Tibial nerve (tissue), 4 donors: ENCODE measurements at places on chromosomes 7 and 10. TPM values are rescaled to one million over a fixed set of nuclear protein-coding genes. Genes with fewer than 3 reads are reported as not detected.

DNA sequence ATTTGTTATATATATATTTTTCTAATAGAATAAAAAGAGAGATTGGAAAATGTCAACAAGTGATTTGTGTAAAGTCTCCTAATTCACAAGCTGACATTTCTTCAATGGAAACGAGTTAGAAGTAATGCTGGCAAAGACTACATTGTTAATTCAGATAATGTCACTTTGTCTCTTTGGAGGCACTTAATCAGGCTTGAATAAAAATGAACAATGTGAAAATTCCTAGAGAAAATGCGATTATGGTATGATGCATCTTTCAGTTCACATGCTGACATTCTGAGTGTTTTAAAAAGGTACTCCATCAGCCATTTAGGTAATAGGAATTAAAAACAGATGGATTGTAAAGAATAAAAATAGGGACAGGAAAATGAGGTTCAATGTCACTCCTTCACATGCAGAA, 100.1 kb downstream of the SLC13A1 start:
- no peak for DNase-seq

Gene GPR26
- not detected for total RNA-seq

DNA sequence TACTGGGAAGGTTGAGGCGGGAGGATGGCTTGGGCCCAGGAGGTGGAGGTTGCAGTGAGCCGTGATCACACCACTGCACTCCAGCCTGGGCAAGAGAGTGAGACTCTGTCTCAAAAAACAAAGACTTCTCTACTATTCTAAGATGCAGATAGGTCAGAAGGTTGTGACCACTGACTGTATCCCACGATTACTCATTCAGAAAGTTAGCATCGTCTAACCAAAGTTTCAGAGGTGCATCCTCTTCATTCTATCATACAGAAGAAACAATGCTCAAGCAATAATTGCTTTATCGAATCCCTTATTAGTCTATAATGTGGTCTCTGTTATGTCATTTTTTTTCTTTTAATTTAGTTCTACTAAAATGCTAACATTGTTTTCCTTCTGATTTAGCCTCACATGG, 348.7 kb upstream of the LRGUK start:
- DNase-seq, result no peak

Gene GALNT17
- total RNA-seq, result 69.5 TPM

Gene WDR86
- 139 TPM for total RNA-seq

DNA sequence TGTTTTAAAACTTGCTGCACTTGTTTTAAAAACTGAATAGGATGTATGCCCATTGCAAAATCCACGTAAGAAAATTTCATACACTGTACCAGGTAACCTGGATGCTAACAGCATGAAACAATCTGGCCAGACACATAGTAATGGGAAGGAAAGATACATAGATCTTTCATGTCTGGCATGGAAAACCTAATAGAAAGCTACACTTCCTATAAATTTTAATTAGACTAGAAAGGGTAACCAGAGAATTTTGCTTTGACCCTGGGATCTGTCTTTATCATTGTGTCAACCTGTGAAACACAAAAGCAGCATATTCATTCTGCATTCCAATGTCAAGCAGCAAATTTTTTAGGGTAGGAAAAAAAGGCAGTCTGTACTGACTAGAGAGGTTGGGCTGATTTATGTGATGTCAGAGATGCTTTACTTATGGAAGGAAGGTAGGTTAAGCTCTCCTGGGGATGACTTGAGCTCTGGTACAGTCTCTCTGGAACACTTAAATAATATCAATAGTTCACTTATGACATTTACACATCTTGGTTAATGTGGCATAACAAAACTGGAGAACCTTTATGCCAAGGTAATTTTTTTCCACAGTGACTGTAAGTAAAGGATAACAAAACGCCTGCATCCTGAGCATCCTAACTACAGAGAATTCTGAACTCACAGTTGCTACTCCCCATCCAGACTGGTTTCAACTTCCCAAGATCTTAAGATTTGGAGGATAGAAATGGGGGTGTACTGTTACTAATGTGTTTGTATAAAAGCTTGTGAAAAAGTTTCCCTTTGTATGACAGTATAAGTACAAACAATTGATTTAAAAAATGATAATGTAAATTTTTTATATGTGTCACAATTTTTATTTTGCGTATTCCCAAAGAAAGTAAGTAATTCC, 44.7 kb downstream of the DOCK4 start:
- DNase-seq, result no peak

GRCh38 chr10:11961771-11962170, 80.8 kb downstream of the UPF2 start:
- no peak for DNase-seq

Gene C7orf57
- total RNA-seq, result 0.21 TPM

GRCh38 chr10:95353123-95353522, 62.3 kb upstream of the PDLIM1 start:
- no peak for DNase-seq

GRCh38 chr7:37719077-37719476, 35.5 kb downstream of the GPR141 start:
- no peak for DNase-seq

GRCh38 chr7:112869111-112869774, 79.0 kb upstream of the TMEM168 start:
- no peak for DNase-seq

DNA sequence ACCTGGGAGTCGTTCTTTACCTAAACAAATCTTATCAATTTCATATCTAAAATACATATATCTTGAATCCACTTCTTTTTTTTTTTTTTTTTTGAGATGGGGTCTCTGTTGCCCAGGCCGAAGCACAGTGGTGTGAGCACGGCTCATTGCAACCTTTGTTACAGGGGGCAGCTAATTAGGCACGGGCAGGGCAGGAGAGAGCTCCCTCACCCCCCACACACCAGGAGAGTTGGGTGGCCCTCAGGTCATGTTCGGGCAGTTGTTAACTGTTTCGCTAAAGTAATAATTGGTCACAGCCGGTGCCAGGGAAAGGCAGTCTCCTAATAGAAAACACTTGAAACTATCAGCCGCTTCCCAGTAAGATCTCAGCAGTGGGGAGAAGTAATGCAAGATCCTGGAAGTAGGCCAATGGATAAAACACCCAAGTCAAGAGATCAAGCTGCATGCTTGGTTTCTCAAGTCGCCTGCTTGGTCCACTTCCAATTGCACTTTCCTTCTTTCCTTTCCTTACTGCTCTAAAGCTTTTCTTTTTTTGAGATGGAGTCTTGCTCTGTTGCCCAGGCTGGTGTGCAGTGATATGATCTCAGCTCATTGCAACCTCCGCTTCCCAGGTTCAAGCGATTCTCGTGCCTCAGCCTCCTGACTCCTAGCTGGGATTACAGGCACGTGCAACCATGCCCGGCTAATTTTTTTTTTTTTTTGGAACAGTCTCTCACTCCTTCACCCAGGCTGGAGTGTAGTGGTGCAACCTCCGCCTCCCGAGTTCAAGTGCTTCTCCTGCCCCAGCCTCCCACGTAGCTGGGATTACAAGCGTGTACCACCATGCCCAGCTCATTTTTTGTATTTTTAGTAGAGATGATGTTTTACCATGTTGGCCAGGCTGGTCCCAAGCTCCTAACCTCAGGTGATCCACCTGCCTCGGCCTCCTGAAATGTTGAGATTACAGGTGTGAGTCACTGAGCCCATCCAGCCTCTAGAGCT, 21.3 kb upstream of the EFCAB10 start:
- DNase-seq, result no peak

GRCh38 chr7:12519682-12520009, 50.9 kb upstream of the SCIN start:
- no peak for DNase-seq

DNA sequence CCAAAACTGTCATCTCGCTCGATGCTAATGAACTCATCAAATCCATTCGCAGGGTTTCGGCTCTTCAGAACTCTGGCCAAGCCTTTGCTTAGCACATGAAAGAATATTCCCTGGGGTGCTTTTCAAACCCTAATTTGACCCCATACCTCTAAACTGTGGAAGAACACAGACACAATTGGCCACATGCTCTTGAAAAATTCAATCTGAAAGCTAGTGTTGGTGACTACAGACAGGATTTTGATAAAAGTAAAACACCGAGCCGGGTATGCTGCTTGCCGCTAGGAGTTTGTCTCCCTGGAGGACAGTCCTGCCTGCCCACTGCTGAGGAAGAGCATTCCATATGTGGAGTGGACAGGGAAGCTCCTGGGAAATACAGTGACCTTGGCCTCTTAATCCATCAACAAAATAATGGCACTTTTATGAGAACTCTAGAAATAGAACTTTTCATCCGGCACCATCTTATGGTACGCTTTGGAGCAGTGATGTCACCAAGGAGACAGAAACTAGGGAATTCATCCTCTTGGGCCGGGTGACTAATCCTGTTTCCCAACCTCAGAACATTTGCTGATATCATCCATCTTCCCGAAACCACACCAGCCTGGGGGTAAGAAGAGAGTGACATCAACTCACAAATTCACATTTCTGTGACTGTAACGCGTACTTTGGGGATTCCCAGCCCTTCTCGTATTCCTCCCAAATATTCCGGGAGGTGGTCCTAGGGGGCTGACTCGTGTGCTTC, 34.2 kb downstream of the MTURN start:
- DNase-seq, result no peak

Gene CEP55
- not detected for total RNA-seq

GRCh38 chr10:47241256-47241655, 58.7 kb upstream of the GDF10 start:
- DNase-seq, result no peak

Gene HOXA9
- total RNA-seq, result 13.8 TPM

DNA sequence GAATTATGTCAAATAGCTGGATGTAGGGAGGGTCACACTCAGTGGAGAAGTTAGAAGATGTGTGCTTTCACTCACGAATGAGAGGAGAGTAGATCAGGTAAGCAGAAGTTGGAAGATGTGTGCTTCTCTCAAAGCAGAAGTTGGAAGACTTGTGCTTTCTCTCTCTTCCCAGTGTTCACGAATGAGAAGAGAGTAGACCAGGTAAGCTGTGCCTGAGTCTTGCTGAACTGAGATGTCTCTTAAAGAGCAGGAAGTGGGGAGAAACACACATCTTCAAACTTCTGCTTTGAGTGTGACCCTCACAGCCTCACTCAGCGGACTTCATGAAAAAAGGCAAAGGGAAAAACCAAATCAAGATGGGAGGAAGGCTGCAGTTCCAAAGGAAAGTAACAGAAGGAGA, 7.0 kb upstream of the TMEM243 start:
- no peak for DNase-seq

GRCh38 chr10:21720090-21720489, 186.1 kb downstream of the MLLT10 start:
- DNase-seq, result no peak

DNA sequence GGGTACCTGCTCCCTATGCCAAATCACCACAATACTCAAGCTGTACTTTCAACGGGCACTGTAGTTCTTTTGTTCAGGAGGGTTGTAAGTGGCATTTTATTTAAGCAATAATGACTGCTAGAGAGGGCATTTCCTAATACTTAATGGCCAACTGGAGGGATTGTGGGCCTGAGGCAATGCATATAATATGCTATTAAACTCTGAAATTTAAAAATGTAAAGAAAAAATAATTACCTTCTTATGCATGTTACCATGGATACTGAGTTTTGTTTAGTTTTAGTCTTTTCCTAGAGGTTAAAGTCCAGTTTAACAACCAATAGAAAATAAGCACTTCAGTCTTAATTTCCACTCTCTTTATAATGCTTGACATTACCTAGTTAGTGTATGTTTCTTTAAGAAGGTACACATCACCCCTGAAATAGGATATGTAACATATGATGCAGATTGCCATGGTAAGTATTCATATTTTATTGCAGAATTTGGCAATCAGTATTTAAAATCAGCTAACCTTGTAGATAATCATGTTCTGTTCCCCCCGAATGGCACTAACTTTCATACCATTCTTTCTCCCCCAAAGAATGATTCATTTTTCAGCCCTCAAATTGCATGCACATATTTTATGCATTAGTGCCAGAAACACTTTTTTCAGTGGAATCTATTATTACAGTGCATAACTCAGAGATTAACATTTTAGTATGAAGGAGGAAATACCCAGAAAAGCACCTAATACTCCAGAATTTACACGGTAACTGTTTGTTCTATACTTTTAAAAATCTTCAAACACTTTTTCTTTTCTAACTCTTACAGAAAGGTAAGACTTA, 90.3 kb upstream of the ZNF438 start:
- no peak for DNase-seq

Gene PGAM2
- total RNA-seq, result 0.98 TPM

GRCh38 chr7:326809-327232, 36.9 kb downstream of the FOXL3 start:
- DNase-seq, result no peak

DNA sequence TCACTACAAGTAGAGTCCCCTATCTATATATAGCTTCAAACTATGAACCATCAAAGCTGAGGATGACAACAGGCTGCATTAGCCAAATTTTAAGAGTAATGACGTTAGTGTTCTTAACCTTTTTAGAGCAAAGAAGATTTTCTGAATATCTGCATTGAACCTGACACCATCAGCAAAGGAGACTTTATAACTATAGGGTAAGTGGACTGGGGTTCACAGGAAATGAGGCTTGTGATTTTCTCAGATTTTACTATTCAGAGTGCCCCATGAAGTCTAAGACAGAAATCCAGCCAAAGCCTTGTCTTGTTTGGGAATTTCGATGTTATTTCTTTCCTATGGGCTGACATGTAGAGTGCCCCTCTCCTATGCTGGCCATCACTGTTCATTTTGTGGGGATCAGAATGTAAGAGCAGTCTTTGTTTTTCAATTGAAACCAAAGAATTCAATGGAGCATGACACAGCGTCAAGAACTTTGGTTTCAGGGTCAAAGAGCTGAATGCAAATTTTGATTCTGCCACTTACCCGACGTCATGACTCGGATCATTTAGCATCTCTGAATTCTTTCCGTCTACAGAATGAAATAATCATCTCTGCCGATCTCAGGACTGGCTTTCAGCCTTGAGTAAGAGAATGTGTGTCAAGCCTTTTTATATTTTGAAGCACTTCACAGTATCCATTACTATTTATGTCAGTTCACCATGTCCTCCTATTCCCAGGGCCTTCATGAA, 52.7 kb downstream of the DENND11 start:
- no peak for DNase-seq

- DNase-seq, result no peak
These were observed 19.2 kb downstream of the VIM start for GRCh38 chr10:17247210-17247609.

DNA sequence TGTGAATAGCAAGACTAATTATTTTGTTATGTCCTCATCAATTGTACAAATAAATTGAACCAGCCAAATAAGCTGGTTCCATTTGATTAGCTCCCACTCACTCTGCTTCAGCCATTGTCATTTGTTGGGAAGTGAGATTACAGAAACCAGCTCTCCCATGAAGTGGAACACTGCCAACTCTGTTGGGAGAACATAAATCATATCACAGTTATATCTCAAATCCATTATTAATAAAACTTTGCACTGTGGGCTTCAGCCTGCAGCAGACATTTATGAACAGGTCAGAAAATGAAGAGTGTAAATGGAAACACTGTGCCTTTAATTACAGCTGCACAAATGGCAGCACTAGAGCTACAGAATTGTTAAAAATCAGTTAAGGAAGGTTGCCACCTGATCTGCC, 46.7 kb upstream of the TEX47 start:
- no peak for DNase-seq

Gene KAZALD1
- total RNA-seq, result 8.4 TPM
